Smooth muscle cell of trachea (primary cell): ENCODE measurements at places on chromosomes 7 and 10. TPM values are rescaled to one million over a fixed set of nuclear protein-coding genes. Genes with fewer than 3 reads are reported as not detected.

LLCFC1 gene
- total RNA-seq = not detected in 2 replicates

LFNG gene
- 0.44 and 2.8 TPM in 2 replicates for total RNA-seq

ADCYAP1R1 gene
- not detected in 2 replicates for total RNA-seq

RBM20 gene
- total RNA-seq = not detected in 2 replicates

KIAA1549 gene
- total RNA-seq = 0.44 and 0.99 TPM in 2 replicates

MSS51 gene
- total RNA-seq = 1.8 and 2.5 TPM in 2 replicates

ARHGAP19 gene
- total RNA-seq = 3.5 and 11.5 TPM in 2 replicates

NACAD gene
- 5.0 and 5.1 TPM in 2 replicates for total RNA-seq

CLCN1 gene
- total RNA-seq = not detected in 2 replicates

NEBL gene
- total RNA-seq = 0.15 and 0.17 TPM in 2 replicates

LIPF gene
- total RNA-seq = 0.29 TPM in 1 of 2 replicates, not detected in the other
